ENCODE measurements at places on chromosomes 7 and 10.

DNA sequence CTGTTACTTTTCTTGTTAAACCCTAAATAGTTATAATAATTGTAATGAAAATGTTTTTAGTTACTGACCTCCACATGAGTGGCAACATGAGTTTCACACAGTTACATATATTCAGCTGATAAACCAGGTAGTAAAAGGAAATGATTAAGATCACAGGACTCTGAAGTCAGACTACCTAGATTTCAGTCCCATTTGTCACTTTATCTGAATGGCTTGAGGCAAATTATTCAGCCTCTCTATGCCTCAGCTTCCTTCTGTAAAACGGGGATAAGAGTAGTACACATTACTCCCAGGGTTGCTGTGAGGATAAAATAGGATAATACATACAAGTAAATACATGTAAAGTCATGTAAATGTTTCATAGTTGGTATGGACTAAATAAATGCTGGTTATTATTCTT is 254.3 kb upstream of the LRRTM3 start:
- DNase-seq: no peak

DNA sequence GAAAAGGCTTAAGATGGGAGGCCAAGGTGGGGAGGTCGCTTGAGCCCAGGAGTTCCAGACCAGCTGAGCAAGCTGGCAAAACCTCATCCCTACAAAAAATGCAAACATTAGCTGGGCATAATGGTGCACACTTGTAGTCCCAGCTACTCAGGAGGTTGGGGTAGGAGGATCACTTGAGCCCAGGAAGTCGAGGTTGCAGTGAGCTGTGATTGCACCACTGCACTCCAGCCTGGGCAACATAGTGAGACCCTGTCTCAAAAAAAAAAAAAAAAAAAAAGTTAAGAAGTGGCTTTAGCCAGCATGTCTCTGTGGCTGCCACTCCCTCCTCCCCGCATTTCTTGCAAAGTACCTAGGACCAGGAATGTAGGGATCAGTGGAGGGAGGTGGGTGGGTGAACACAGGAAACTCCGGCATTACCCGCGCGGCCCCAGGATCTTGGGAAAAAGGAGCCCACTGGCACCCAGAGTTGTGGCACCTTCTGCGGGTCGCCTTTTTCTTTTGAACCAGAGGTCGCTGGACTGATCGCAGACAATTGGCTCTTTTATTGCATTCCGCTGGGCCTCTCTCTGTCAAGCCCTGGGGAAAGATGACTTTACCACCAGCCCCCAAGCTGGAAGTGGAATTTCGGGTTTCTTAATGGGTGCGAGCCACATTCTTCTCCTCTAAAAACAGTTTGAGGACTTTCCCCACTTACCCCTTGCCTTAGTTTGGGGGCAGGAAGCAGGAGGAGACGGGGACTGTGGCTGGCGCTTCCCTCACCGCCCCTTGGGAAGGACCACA is 3.5 kb downstream of the VGF start:
- DNase-seq: no peak

DNA sequence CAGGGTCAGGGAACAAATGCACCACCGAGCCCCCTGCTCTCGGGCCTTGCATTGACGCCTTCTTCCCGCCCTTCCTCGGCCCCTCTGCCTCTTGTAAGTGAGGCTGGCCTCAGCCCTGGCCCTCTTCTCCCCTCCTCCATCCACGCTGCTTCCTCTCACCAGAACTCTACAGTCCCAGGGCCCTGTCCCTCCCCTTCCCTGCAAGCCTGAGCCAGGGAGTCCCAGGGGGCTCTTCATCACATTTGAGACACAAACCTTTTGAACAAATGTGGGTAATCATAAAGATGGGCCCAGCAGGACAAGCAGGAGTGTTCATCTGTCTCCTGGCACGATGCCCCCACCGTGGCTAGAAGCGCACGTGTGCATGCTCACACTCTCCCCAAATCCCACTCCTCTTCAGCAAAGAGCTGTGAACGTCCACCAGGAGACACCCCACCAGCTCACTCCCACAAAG is 57.7 kb downstream of the SLIT1 start:
- no peak for DNase-seq

DNA sequence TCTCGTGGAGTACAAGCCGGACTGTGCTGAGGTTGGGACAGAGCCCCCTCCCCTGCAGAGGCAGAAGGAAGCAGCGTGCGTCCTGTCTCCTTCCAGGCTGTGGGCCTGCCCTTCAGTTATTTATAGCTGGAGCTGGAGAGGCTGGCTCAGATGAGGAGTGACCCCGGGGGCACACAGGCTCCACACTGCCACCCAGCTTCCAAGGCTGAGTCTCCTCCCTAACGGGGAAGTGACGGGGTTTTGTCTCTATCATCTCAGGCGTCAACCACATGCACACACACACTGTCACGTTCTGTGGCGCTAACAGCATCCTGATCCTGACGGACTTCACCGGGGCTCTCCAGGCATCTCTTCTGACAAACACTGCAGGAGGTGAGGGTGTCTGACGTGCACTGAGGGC is 25.4 kb downstream of the AMZ1 start:
- no peak for DNase-seq

GRCh38 chr7:27901028-27901760 is 161.2 kb downstream of the TAX1BP1 start:
- no peak for DNase-seq
